Effector CD4-positive, alpha-beta T cell (primary cell): ENCODE measurements at places on chromosomes 7 and 10.

GRCh38 chr10:112584276-112584675 lies 137.3 kb downstream of the VTI1A start:
- no peak for DNase-seq

DNA sequence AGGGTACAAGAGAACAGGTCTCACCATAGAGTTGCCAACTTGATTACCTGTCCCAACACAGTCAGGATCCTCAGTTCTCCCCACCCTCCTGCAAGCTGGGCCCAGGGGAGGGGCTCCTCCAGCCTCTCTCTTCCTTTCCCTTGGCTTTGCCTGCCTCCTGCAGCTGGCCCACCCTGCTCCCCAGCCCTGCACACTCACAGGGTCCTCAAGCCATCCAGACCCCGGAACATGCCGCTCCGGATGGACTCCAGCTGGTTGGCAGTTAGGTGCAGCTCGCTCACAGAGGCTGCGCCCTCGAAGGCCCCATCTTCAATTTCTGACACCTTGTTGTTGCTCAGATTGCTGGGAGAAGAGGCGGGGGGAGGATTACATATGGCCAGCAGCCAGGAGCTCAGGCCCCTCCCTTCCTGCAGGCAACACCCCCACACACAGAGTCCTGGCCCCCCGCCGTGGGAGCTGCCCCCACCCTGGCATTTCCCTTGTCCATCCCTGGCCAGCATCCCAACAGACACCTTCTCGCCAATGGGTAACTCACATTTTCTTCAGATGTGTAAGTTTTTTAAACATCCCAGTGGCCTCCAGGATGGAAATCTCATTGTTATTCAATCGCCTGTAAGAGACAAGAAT lies 139.2 kb downstream of the SLIT1 start:
- DNase-seq, result no peak

GRCh38 chr10:97163181-97163580 lies 22.6 kb downstream of the SLIT1 start:
- DNase-seq, result no peak

DNA sequence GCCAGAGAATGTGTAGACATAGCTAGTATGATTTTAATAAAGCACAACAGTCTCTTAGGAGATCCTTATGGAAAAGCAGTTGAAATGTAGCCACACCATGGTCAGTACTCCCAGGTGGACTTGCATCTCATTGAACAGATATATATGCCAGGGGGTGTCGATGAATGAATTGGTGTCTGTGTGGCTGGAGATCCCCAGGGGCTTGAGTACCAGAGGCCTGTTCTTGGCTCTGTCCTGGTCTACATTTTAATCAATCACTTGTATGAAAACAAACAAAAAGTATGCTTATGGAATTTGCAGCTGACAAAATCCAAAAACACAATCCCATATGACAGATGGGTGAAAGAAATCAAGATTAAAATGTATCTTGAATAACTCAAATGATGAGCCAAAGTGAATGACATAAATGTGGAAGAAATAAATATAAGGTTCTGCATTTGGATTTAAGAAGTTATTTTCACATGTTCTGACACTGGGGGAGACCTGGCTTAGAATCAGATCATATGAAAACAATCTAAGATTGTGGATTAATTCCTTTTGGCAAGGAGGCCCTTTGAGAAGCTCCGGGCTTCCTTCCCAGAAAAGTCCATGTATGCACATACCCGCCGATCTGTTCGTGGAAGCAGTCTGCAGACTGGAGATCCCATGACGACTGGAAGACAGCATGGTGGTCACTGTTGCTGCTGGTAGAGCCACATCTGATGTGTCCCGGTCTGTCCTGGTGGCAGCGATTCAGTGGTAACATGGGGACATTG lies 15.6 kb downstream of the CLEC2L start:
- no peak for DNase-seq

DNA sequence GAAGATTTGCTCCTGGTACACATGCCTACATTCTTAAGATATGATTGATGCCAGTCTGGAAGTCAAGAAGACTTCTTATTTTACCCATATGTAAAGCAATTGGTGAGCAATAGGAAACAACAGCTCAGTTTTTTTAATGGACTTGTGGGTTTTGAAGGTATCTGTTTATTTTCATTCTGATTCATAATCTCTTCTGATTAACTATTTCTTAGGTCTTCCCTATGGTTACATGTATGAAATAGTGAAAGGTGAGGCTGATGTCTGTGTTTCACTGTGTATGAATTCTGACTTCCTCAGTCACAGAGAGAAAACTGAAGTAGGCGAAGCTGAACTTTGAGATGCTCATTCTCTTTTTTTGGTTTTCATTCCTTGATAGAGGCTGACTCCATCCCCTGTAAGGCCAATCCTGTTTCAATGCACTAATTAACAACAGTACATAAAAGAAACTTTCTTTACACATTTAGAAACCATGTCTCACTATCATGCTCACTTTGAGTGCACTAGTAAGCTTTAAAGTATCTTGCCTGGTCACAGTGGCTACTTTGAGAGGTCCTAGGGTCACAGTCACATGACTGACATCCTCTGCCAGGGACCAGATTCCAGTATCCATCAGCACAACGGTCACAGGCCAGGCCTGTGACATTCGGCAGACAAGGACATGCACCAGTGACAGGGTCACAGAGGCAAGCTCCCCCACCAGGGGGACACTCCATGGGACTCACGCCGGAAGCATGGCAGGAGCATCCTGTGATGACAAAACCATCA lies 59.5 kb upstream of the LAMB1 start:
- DNase-seq, result no peak

DNA sequence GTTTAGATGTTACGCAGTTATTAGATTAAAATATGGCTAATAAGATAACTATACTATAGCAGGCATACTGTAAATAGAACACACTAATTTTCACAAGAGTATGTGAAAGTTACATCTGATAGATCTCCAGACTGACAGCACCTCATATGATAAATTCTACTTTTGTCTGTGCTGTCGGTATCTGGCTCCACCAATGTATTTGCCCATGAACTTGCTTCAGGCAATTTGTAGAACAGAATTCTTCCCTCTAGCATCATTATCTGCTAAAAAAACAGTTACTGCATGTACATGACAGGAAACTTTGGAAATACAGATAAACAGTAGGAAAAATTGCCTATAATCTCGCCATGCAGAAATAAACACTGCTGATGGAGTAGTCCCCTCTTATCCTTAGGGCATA lies 137.7 kb downstream of the WNT2 start:
- DNase-seq, result no peak

GRCh38 chr10:79262959-79263746 lies 84.1 kb upstream of the PPIF start:
- DNase-seq, result no peak

- DNase-seq, result no peak
Observed at GRCh38 chr7:40658729-40659128, 523.9 kb downstream of the SUGCT start.

DNA sequence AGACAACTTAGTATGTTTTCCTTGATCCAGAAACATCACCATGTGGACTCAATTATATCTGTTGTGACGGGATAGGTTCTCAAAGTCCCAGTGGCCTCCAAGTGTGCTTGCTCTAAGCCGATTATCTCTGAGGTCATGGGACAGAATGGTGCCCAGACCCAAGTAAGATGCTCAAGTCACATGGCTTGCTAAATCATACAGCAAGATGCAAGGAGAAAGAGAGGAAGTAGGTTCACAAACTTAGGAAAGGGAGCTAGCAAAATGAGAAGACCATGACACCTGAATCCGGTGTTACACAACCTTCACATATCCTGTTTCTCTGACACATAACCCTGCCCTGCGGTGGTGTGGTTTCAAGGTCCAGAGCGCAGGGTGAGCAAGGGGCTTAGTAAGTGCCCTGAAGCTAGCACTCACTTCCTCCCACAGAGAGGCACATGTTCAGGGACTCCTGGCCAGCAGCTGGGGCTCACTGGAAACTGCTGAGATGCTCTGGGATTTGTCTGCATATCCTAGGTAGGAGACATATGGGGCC lies 590.9 kb upstream of the ANKRD30A start:
- no peak for DNase-seq

GRCh38 chr10:29955329-29955935 lies 104.0 kb downstream of the JCAD start:
- no peak for DNase-seq

DNA sequence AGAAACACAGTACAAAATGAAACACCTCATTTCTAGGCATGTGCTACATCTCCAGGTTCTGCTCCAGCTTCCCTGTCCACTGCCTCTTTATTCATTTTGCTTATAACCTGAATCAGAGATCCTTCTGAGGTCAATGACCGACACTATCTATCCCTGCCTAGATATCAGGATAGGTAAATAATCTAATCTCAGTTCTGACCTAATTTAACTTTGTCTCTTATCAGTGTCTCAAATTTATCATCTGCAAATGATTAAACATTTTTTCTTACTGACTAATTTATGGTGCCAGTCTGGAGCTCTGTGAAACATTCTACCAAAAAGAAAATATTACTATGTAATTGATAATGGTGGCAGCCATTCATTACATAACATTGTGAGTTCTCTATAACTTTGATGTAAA lies 61.1 kb downstream of the SGCE start:
- DNase-seq, result no peak

- no peak for DNase-seq
Observed at GRCh38 chr10:58661336-58661735, 148.7 kb downstream of the BICC1 start.
